Stimulated activated CD8-positive, alpha-beta memory T cell treated with anti-CD3 and anti-CD28 coated beads, Interleukin-2, amount 100 ng/mL, for 1 hour (primary cell): ENCODE measurements at places on chromosomes 11 and 22.

GRCh38 chr11:18490319-18490718, 34.7 kb downstream of the LDHAL6A start:
- no peak for DNase-seq

DNA sequence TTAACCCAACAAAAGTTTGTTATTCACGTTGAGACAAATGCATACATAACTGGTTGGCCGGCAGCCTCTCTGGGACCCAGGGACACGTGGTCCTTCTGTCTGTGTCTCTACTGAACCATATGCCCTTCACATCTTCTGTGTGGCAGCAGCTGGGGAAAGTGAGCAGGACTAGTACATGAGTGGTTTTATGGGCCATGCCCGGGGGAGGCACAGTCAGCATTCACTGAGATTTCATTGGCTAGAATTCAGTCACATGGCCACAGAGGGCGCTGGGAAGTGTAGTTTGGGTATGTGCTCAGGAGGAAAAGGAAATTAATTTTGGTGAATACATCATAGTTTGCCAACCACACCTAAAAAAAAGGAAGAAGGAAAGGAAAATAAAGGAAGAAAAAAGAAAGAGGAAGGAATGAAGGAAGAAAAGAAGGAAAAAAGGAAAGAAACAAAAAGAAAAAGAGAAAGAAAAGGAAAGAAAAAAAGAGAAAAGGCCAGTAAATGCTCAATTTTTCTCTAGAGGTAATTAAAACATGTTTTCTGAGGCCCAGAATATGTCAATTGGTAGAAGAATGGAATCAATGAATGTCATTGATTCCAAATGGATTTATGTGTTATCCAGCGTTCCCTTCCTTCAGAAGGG, 55.9 kb upstream of the KIRREL3 start:
- no peak for DNase-seq

- no peak for DNase-seq
Measured at GRCh38 chr11:70407814-70408213, 9.5 kb downstream of the CTTN start.

- DNase-seq: no peak
Measured at GRCh38 chr11:120227228-120227852, 12.6 kb upstream of the POU2F3 start.

DNA sequence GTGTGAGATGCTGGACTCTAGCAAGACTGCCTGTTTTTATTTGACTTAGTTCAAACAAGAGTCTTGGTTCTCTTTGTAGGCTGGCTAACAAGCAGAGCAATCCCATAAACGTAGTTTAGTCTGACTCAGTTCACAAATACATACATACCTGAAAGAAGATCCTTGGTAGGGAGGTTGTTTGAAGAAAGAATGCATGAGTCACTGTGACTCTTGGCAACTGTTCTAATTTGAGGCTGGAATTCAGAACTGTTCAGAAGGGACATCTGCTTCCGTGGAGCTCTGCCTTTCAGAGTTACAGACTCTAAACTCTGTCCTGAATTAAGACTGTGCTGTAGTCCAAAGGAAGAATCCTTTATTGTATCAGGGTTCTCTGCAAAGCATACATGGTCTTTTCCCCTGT, 32.2 kb downstream of the C2CD3 start:
- no peak for DNase-seq
